ENCODE measurements at places on chromosomes 3 and 15. TPM values are rescaled to one million over a fixed set of nuclear protein-coding genes. Genes with fewer than 3 reads are reported as not detected.

DNA sequence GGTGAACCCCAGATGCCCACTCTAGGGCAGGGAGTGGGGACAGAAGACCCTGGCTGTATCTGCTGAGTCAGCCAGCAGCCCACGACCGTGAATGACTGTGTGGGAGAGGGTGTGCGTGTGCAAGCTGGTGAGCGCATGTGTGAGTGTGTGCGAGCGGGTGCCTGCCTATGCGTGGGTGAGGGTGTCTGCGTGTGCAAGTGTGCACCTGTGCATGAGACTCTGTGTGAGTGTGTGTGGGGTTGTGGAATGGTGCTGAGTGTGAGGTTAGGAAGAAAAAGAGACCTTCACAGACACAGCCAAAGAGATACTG lies 149.2 kb downstream of the RAB11A start:
- no peak for DNase-seq

- no peak for DNase-seq
Observed at GRCh38 chr3:169641167-169641566, 22.3 kb downstream of the MECOM start.

GRCh38 chr3:146503461-146504202 lies 34.3 kb upstream of the PLSCR2 start:
- peak; percentile 96 for DNase-seq

Gene IL5RA
- total RNA-seq = not detected

- DNase-seq = peak; percentile 59
Observed at GRCh38 chr15:95025924-95026728, 794.8 kb downstream of the MCTP2 start.

Gene HRH1
- 16.7 TPM for total RNA-seq

Gene PSMA4
- 276 TPM for total RNA-seq

Gene FAH
- total RNA-seq = 67.8 TPM

GRCh38 chr3:101216710-101217465 lies 103.5 kb downstream of the IMPG2 start:
- peak; percentile 10 for DNase-seq

- no peak for DNase-seq
Observed at GRCh38 chr15:58854593-58854992, 78.9 kb downstream of the SLTM start.

Gene GOLGA8M
- not detected for total RNA-seq

- peak; percentile 99 for DNase-seq
Observed at GRCh38 chr15:70763120-70763949, at the start of gene UACA. Gene UACA (minus strand): TSS chr15:70763558. CDS start chr15:70763407, 151 bp downstream.

Gene KLHL25
- total RNA-seq = 4.6 TPM

GRCh38 chr15:64905119-64905831 lies 6.4 kb upstream of the ANKDD1A start:
- DNase-seq = no peak
